ENCODE measurements at places on chromosomes 12 and 14.

DNA sequence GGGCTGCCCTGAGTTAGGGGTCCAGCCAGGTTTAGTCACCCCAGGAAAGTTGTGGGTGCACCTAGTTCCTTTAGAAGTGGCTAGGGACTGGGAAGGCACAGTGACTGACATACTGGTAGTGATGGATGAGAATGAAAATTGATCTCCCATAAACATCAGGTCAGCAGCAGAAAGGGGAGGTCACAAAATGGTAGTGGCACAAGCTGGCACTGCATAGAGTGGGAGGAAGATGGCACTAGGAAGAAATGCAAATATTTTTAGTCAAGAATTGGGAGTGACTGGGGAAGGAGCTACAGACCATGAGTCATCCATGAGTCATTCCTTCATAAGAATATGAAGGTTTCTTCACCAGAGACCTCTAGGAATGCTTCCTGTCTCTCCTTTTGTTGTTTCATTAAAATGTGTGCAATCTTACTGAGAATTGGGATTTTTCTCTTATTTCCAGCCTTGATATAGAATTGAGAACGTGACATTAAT is 198.3 kb upstream of the AMIGO2 start:
- DNase-seq: peak; percentile 44

GRCh38 chr14:56002876-56003625 is 115.2 kb upstream of the PELI2 start:
- DNase-seq: peak; percentile 52

DNA sequence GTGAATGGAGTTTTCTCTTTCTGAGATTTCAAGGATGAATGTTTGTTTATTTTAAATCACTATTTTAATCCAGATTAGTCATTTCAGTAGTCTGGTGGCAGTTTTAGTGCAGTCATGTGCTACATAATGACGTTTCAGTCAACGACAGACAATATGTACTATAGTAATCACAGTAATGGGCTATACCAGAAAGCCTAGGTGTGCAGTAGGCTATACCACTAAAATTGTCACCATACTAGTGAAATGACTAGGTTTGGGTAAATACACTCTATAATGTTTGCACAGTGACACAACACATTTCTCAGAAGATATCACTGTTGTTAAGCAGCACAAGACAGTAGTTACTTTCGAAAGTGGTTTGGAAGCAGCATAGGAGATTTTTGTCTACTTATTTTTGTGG is 203.1 kb downstream of the ETNK1 start:
- no peak for DNase-seq

DNA sequence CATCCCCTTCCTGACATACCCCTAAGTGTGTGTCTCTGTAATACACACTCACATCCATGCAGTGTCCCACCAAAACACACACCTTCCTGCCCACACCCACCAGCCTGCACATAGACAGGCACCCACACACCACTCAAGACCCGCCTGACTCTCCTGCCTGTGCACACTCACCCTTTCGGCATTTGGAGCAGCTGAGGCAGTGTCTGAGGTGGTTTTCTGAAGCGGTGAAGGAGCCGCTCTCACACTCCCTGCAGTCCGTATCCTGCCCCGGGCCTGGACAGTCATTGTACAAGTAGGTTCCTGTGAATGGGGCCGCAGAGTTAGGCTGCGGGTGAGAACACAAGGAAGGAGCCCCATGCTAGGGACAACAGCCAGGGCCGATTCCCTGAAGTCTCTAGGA is 8.3 kb downstream of the TNFRSF1A start:
- DNase-seq: peak; percentile 47

GRCh38 chr12:11150832-11151231 is 16.4 kb upstream of the TAS2R30 start:
- no peak for DNase-seq

- no peak for DNase-seq
Measured at GRCh38 chr14:32450919-32451675, 122.0 kb downstream of the AKAP6 start.

DNA sequence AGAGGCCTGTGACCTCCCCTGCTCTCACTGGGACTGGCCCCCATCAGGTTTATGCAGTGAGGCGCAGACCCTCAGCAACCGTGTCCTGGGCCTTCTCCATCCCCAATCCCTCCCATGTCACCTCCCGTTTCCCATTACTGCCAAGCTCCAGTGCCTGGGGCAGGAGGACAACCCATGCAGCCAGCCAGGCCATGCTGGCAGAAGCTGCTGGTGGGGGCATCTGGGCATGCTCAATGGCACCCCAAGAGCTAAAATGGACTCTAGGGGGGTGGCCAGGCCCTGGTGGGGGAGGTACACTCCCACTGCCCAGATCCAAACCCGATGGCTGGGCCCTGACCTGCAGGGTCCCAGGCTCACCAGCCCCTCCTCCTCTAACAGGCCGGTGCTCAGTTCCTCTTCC is 20.5 kb upstream of the GPR132 start:
- DNase-seq: no peak

DNA sequence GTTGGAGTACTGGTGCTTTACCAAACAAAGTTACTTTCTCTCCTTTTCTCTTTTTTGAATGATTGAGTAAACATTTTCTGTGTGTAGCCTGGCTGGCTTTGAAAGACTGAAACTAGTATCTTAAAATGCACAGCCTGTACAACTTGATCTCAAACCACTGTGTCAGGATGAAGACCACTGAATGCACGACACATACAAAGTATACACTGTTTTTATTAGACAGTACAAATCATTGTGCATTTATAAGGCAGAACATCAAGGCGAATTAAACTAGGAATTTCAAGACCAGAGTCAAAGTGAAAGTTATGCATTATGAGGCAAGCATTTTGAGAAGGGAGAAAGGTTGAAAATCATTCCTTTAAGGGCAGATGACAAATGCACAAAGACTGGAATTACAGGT is 59.0 kb downstream of the PIWIL1 start:
- no peak for DNase-seq

DNA sequence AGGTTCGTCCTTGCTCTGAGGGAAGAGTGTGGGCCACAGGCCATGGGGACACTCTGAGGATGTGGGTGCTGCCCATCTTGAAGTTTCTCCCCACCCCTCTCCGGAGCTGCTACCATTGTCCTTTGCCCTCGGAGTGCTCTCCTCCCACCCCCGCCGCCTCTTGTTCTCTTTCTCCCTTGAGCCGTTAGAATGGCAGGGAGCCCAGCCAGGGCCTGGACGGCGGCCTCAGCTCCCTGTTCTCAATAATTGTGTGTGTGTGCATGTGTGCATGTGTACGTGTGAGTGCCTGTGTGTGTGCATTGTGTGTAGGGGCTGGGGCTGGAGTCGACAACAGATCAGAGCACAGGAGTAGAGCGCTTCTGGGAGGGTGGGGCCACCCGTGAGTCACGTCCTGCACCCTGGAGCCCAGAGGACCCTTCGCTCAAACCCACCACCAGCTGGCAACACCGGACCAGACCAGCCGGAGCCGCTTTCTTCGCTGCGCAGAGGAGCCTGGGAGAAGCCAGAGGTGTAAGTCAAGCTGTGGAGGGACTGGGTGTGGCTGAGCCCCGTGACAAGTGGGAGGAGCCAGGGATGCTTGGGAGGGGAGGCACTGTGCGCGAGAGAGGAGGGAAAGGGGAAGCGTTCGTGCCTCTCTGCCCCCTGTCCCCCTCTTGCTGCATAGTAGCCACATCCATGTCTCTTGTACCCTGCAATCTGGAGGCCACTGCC is 25.9 kb upstream of the KCNA5 start:
- no peak for DNase-seq

GRCh38 chr14:30267141-30267540 is 291.8 kb upstream of the G2E3 start:
- DNase-seq: no peak

DNA sequence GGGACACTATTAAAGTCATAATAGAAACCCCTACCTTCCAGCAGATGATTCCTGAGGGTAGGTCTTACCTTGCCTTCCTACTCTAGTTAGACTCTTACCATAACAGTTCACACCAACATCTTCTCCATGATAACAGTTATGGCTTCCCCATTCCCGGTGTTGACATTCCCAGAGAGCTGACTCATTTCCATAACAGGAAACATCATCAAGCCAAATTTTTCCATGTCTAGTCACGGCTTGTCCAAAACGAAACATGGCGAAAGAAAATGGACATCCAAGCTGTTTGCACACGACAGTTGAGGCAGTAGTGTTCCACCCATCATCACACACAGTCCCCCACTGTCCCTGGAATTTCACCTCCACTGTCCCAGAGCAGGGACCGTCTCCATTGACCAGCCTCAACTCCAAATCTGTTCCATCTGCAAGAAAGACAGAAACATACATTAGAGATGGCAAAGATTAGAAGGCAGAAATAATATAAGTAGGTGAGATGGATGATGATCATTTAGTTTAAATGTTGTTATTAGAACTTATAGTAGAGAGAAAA is 10.6 kb downstream of the CD163L1 start:
- no peak for DNase-seq

- no peak for DNase-seq
Measured at GRCh38 chr12:56720731-56721151, 4.4 kb downstream of the NACA start.

DNA sequence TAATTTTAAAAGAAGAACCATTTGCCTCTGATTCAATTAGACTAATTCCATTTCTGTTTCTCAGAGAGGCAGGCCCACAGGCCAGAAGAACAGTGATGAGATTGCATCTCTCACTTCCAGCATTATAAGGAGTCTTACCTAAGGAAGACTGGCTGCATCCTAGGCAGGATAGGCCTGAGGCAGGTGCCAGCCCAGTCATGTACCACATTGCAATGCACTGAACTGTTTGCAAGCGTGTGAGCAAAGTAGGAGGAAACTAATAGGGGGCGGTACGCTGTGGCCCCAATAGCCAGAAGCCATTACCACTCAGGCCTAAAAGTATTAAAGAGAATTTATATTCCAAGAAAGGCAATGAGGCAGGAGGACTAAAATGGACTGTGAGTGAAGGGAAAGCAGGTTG is 12.1 kb upstream of the CNIH1 start:
- DNase-seq: no peak

GRCh38 chr14:103927566-103927965 is 690 bp upstream of the TDRD9 start:
- no peak for DNase-seq

DNA sequence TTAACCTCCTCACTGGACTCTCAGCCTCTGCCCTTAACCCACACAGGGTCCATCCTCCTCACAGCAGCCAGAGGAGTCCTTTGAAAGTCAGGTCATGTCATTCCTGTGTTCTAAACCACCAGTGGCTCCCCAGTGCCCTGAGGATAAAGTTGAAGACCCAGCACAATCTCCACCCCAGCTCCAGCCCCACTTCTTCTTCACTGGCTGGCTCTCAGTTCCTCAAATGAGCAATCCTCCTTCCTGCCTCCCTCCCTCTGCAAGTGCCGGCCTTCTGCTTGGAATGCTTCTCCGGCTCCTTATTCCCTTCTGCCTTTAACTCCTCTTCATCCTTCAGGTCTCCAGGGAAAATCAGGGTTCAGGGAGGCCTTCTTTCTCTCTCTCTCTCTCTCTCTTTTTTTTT is 32.0 kb upstream of the SPPL3 start:
- DNase-seq: no peak

DNA sequence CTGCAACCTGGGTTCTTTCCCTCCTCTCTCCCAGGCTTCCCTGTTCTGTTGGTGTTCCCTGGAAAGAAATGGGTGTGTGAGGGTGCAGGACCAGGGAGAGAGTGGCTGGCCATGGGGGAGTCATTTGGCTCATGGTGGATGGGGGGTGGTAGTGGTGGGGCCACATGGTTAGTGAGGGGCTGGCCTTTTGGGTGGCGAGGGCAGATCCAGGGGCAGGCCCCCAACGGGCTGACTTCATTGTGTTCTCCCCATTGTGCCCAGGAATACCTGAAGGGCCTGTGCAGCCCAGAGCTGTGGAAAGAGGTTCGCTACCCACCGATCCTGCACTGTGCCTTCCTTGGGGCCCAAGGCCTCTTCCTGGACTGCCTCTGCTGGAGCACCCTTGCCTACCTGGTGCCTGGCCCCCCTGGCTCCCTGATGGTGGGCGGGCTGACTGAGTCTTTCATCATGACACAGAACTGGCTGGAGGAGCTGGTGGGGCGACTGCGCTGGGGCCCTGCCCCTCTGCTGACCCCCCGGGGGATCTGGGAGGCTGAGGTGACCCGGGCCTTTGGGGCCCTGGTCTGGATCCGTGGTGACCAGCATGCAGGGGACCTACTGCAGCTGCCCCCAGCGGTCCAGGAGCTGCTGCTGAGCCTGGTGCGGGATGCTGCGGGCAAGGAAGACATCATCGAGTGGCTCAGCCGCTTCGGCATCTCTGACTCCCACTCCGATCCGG is 9.0 kb downstream of the NYNRIN start:
- no peak for DNase-seq

- no peak for DNase-seq
Measured at GRCh38 chr14:52259434-52259833, 8.1 kb upstream of the PTGDR start.

GRCh38 chr12:67647799-67648520 is 585 bp upstream of the DYRK2 start:
- peak; percentile 53 for DNase-seq

- DNase-seq: no peak
Measured at GRCh38 chr12:92722897-92723296, 20.1 kb downstream of the PLEKHG7 start.

DNA sequence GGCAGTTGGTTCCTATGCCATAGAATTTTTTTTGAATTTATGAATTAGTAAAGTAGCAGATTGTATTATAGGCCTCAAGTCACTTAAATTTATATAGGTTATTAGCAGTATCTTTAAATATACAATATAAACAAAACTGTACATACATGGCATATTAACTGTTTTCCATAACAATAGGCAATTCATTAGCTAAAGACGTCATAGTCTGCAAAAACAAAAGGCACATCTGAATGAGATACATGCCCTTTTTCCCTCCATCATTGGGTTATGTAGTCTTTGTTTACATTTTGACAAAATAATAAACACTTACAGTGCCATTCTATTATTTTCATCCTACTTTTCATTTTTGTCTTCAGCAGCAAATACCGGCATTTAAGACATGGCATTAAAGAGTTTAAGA is 1.1 kb upstream of the VCPKMT start:
- no peak for DNase-seq

DNA sequence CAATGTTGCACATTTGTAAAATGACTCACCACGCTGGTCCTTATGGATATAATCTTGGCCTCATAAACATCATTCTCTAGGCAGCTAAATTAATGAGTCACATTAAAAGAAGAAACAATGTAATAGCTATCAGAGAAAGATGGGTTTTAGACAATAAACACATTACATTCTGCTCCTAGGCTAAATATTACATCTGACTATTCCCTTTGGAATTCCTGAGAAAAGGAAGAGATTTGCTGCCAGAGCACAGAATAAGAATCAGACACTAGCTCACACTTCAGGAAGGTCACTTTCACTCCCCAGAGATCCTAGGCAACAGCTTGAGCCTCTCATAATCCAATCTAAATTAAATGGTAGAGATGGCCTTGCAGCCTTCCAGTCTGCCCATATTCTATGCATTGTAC is 218.2 kb downstream of the PTPRO start:
- DNase-seq: no peak

DNA sequence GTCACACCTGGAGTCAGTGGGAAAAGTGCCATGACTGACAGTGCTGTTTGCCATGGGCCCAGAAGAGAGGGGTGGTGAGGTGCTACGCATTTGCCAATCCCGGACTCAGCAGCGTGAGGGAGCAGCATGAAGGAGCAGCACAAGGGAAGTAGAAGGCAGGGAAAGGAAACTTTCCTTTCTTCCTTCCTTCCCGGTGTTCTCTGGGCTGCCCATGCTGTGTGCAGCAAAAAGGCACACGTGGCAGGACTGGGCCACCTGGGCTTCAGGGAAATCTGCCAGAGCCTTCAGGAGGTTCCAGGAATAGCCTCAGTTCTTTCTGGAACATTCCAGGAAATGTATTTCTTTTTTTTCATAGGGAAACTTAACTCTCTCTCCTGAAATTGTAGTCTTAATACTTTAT is 23.0 kb downstream of the TRIM9 start:
- DNase-seq: no peak

All from CD8-positive, alpha-beta T cell (primary cell).